ENCODE measurements at places on chromosomes 2 and 18.
A peak's percentile ranks its signal among the peaks of the same experiment; 100 is the strongest.

DNA sequence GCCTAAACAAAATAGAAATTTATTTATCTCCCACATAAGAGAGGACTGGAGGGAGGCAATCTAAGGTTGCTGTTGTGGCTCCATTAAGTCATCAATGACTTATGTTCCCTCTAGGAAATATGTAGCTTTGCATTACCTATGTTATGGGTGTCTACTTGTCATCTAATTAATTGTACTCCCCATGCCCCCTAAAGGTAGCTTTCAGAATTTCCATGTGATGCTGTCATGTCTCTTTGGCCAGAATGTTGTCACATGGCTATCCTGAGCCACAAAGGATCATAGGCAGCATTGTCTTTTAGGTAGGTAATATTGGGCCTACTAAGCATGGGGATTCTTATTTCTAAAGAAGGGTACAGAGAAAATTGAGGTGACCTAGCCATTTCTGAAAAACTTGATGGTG, 935.6 kb upstream of the FANCL start:
- DNase-seq, result no peak

- DNase-seq, result no peak
Observed at GRCh38 chr2:31227711-31228125, 6.2 kb upstream of the EHD3 start.

DNA sequence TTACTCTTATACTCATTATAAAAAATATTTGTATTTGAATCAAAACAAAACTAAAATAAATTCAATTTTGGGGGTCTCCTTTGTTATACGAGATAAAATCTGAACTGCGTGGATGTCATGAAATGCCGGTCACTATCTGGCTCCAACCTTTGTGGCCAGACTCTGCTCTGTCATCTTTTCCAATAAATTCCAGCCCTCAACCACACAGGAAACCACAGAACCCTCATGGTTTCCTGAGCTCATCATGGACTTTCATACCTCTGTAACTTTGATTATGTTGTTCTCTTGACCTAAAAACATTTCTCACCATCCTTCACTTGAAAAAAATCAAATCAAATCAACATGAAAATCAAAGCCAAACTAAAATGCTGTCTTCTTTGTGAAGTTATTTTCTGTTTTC, 724.7 kb downstream of the METTL4 start:
- no peak for DNase-seq

DNA sequence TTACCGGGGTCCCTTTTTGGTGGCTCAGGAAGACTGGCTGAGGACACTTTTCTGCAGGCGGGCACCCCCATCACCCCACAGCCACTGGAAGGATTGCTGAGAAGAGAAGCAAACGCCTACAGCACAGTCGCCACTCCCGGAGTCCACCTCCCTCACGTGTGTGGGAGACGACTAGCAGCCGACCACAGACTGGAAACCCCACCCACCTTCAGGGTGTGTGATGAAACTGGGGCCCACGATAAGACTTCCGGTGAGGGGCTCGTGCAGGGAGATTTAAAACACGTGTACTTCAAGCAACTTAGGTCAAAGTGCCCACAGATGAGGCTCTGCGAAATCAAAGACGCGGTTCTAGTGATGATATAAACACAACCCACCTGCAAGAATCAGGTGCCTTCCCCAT, 26.3 kb downstream of the MBP start:
- DNase-seq, result peak; percentile 87

DNA sequence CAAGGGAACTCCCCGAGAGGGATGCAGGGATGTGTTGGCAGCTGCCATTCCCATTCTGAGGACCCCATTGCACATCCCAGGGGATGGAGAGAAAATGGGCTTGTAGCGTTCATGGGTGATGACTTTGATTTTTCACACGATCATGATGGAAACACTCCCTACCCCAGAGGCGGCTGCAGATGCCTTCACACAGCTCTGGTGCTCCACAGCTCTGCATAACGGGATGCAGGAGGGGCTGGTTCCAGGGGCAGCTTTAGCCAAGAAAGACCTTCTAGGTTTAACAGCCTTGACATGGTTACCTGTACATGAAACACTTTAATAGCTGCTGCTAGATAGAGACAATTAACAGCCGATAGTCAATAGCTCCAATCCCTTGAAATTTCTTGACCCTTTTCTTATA, 88.7 kb downstream of the TPO start:
- DNase-seq, result no peak

DNA sequence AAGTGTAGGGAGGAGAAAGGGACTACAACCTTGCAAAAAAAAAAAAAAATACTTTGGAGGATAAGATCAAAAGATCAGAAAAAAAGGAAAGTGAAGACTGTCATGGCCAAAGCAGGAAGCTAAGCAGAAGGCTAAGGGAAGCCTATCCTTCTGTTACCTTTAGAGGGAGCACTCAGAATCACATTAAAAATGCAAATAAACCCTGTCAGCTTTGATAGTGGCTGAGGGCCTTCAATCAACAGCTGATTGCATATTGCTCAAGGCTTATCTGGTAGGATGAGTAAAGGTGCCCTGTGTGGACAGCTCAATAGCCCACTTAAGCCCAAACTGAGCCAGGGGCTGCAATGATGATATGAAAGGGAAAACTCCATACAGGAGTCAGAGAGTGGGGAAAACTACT, 1021.2 kb downstream of the LRP1B start:
- no peak for DNase-seq

GRCh38 chr2:60529136-60529784, 24.2 kb downstream of the BCL11A start:
- no peak for DNase-seq

DNA sequence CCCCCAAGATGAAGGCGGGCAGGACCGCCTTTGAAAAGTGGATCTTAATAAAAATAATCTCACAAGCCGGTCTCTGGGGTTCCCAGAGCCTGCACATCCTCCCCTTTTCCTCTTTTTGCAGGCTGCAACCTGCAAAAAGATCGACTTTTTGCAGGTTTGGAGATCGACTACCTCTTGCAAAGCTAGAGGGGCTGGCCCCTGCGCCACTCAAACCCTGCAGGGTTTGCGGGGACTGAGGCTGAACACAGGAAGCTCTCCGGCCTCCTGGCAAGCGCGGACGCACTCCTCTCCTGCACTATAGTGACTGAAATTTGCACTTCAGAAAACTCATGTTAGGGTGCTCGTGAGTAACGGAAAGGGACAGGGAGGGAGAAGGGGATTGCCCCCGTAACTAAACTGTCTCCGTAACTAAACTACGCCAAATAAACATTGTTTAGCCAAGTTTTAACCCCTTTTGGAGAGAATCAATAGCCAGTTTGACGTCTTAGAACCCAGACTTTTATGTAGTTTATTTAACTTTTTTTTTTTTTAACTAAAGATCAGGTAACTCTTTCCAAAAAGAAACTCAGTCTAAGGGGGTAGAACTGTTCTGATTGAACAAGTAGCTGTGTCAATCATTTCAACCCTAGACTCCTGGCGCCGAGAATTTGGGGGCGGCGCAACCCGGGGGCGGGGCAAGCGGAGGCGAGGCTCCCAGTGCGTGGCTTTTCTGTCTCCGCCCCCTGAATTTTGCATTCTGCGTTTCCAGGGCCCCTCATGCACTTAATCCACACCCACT, 2.5 kb downstream of the IGFBP5 start:
- DNase-seq, result peak; percentile 77

DNA sequence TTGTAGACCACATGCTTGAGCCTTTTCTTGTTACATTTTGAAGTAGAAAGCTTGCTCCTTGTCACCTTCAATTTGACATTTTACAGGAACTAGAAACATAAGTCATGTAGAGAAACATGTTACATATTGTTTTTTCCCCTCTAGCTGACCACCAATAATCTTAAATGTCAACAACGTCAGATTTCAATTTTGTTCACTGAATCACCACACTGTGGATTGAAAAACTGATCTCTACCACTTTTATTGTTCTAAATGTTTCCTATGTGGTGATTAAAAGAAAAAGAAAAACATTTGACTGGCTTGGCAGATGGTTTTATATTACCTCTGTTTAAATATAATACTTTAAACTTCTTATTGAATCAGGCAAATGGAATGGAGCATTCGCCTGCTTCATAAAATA, 87.7 kb downstream of the DSEL start:
- no peak for DNase-seq

- DNase-seq, result no peak
Observed at GRCh38 chr18:3869848-3870247, 419.9 kb downstream of the TGIF1 start.
